ENCODE measurements at places on chromosomes 1 and 21.

DNA sequence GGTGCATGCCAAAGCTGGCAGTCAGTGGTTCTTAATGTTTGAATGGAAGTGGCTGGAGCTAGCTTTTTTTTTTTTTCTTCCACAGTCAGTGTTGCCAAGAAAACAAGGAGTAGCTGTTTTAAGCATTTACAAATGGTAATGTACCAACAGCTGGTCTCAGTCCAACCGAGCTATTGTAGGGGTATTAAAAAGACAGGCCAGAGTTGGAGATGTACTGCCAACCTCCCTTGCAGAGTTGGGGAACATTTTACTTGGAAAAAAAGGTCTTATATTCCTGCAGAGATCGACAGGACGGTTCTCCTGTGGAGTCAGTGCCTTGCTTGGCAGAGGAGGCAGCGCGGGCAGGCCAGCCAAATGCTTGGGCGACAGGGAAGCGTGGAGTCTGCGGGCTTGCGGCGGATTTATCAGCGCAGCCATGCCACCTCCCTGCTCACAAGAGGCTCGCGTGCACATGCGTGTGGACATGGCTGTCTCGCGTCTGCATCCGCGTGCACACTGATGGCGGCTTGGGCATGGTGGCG lies 338.1 kb downstream of the RPS6KC1 start:
- DNase-seq, result no peak

GRCh38 chr1:167628741-167629515 lies 1.1 kb upstream of the RCSD1 start:
- no peak for DNase-seq

- peak; percentile 50 for DNase-seq
These were observed 10.9 kb downstream of the ERRFI1 start for GRCh38 chr1:8015036-8015808.

DNA sequence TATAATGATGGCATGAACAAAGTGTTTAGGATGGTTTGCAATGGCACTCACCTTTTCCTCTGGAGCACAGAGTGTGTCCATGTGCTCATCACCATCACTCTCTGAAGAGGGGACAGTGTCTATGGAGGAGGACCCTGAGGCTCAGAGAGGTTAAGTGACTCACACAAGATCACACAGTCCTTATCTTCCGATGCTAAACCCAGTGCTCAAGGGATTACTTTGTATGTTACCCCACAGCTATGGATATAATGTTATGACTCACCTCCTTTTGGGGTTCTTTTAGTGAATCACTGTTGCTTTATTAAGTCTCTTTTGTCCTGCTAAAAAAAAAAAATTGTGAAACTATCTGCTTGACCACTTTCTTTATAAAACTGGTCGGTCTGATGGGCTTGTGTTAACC lies 67.6 kb downstream of the TENT5C start:
- DNase-seq, result no peak

- no peak for DNase-seq
These were observed 307.0 kb upstream of the PTBP2 start for GRCh38 chr1:96414598-96414997.

- no peak for DNase-seq
These were observed 24.0 kb upstream of the PADI6 start for GRCh38 chr1:17347769-17348592.

DNA sequence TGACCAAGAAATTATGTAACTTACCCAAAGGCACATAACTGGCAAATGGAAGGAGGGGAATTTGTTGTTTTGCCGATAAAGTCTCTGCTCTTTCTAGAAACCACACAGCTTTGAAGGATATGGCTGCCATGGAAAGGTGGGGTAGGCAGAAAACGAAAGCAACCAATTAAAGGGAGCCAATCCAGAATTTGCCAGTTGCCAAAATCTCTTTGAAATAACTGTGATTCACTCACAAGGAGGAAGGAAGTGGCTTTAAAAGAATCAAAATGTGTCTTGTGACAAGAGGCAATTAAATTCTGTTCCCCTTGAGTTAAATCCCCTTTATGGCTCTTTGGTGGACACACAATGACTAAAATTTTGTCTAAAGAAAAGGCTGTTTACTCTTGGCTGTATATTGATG lies 61.2 kb upstream of the CCDC190 start:
- no peak for DNase-seq

DNA sequence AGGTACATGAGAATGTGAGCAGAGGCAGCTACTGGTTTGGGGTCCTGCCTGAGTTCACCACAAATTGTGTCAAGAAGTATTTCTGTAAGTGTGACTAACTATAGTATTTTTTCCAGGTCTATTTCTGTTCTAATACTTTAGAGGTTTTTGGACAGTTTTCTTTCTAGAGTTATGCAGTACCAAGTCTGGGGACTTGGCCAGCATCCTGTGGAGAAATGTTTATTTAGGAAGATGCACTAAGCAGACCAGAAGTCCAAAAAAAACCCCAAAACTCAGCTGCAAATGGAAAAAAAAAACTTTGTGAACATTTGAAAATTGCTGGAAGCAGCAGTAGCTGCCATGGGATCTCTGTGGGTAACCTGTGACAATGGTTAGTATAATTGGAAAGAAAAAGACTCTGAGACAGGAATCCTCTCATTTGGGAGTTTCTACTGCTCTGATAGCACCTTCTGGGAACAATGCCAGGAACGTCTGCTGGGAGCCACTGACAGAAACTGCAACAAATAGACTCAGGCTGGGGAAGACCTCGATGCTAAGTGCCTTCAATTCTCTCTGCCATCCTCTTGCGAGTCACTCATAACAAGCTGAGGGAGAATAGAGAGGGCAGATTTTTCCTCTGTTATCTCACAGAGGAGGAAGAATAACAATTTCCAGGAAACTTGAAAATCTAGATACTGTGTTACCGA lies 37.6 kb downstream of the OR10R2 start:
- no peak for DNase-seq

DNA sequence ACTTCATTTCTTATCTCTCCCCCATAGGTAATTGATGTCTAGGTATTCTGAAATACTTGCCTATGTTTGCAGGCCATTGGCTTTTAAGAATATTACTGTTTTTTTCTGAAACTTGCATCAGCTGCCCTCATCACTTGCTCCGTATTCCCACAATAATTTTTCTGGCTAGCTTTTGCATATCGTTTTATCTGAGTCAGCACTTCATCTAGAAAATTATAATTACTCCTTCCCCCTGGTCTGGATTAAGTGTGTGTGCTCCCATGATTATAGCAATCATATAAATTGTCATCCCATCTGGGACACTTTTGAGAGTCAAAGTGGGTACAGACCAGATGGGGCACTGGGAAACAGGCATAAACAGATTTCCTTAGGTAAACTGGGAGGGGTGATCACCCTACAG lies 583.2 kb upstream of the B3GALT2 start:
- no peak for DNase-seq

DNA sequence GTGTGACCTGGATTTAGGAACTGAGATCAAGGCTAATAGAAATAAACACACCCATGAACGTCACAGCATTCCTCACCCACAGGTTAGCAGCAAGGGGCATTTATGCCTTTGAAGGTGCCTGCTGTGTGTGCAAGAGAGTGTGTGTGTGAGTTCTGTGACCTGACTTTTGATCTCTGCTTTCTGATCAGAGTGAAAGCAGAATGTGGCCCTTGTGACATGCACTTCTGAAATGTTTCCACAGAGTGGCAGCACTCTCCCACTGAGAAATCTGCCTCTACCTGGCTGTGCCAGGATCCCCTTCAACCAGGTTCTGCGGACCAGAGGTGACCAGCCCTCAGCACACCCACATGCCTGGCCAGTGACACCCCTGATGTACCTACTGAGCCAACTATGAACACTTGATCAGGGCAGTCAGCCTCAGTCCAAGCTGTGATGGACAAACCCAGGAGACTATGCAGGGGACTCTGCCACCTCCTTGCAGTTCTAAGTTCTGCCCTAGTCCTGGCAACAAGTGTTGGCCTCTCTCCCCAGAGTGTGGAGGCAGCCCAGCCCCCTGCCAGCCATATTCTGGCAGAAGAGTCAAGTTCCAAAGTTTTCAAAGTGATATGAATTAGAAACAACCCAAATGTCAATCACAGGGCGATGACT lies 41.0 kb downstream of the RXRG start:
- DNase-seq, result peak; percentile 56

DNA sequence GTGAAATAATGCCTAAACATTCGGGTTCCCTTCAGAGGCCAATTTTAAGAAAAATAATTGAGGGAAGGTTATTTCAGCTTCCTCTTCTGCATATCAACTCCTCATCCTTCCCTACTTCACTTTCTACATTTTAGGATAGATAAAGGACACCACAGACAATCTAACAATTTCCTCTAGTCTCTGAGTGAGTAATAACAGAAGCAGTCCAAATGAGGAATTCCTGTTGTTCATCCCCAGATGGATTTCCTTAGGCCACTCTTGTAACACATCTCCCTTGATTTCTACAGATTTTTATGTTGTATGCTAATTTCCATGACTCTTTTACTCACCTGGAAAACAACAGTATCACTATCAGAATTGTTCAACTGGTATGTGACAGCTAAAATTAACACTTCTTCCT lies 87.7 kb upstream of the LYPLAL1 start:
- no peak for DNase-seq

- DNase-seq, result no peak
These were observed 41.9 kb downstream of the DDR2 start for GRCh38 chr1:162674034-162674608.
